ENCODE measurements at places on chromosomes 4 and X. TPM values are rescaled to one million over a fixed set of nuclear protein-coding genes. Genes with fewer than 3 reads are reported as not detected.

The S100G gene
- total RNA-seq: not detected

The AWAT2 gene
- total RNA-seq: not detected

The CYBB gene
- not detected for total RNA-seq

The ZNF630 gene
- total RNA-seq: 0.89 TPM

The TCEAL7 gene
- not detected for total RNA-seq

The GRID2 gene
- total RNA-seq: not detected

The XAGE2 gene
- not detected for total RNA-seq

The IQCM gene
- not detected for total RNA-seq

The ARHGEF38 gene
- not detected for total RNA-seq

The NUDT10 gene
- 0.70 TPM for total RNA-seq

The SLC2A9 gene
- total RNA-seq: 3.8 TPM

The COL25A1 gene
- not detected for total RNA-seq

The CT45A5 gene
- not detected for total RNA-seq

The BEX1 gene
- not detected for total RNA-seq

All from activated CD8-positive, alpha-beta memory T cell treated with anti-CD3 and anti-CD28 coated beads, Interleukin-2, amount 10 ng/mL, durations not matched to agents 7 days and 5 days (primary cell).